ENCODE measurements at places on chromosomes 6 and 20.

- no peak for DNase-seq
These were observed 68.6 kb downstream of the GFOD1 start for GRCh38 chr6:13418844-13419243.

GRCh38 chr20:61086031-61086430 is 166.0 kb upstream of the CDH4 start:
- DNase-seq, result no peak

DNA sequence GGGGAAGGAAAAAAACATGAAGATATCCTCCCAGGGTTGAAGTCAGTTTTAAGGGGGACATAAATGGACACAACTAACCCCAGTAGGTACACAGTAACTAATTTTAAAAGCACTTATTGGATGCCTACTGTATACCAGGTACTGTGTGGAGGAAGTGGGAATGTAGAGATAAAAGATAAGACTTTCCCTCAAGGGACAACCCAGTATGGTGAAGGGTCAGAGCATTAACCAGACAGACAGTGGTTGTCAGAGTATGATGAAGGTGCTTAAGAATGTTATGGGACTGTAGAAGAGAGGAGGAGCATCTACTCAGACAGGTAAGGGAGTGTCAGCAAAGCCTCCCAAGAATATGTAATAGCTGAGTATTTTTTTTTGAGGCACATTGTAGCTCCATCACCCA is 906 bp downstream of the ABCF1 start:
- DNase-seq, result no peak

DNA sequence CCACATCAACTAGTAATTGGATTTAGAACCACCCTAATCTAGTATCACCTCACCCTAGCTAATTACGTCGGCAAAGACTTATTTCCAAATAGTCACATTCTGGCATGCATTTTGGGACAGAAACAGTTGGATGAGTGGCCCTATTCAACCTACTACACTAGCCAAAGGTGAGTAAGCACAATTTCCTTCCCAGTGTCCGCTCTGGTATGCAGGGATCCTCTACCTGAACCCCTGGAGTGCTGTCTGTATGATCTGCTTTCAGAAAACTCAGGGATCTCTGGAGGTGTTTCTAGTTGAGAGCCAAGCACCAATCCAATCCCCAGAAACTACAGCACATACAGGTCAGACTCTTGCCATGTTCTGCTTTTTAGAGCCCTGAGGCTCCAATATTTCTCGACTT is 717.4 kb upstream of the MANEA start:
- DNase-seq, result no peak

- no peak for DNase-seq
These were observed 1009.7 kb upstream of the GJE1 start for GRCh38 chr6:141123049-141123448.

DNA sequence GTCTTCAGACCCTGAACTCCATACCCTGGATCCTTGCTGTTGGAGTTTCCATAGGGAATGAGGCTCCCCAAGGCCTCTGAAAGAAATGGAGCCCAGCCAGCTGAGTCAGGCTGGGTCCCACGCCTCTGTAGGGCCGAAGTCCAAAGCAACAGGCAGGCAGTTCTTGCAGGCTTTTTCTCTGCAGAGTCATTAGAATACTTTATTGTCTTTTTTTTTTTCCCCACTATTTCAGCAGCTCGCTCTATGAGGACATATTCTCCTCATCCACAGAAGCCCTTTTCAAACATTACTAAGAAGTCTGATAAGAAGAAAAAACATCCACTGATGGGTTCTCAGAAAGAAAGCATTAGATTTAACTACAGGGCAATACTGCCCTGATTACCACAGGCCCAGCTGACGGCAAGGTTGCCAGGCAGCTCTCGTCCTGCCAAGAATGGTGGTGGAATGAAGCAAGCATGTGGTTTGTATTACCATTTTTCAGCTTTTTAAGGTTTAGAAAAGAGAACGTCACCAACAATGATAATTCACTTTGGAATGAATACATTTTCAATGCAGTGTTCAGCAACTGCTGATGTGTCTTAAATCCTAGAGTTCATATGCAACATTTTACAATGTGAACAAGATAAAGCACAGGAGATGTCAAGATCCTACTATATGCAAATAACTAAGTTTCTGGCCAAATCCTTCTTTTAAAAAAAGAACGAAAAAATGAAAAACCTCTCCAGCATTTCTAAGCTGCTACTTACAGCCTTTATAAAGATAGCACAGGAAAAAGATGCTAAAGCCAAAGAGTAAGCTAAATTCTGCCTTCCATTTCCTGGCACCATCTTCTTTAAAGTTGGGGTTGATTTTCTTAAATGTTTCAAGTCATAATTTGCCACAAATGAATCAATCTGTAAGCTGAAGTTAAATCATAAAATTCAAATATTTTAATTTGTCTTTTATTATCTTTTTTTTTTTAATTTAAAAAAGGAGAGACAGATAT is 223.6 kb upstream of the CITED2 start:
- DNase-seq, result no peak

GRCh38 chr6:39806278-39806677 is 14.1 kb downstream of the DAAM2 start:
- no peak for DNase-seq

DNA sequence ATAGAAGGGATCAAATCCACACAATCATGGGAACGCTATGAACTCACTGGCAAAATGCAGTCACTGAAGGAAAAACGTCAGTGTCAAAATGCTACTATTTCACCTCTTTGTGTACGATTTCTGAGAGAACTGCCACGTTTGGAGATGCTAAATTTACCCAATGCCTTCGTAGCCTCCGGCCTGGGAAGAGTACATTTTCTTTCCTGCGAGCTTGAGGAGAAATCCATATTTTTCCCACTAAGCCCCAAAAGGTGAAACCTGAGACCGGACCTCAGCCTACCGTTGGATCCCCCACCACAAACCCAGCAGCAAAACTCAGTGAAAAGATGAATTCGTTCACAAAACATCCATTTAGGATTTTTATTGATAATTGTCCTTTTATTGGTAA is 131.7 kb downstream of the GPX5 start:
- DNase-seq, result no peak

DNA sequence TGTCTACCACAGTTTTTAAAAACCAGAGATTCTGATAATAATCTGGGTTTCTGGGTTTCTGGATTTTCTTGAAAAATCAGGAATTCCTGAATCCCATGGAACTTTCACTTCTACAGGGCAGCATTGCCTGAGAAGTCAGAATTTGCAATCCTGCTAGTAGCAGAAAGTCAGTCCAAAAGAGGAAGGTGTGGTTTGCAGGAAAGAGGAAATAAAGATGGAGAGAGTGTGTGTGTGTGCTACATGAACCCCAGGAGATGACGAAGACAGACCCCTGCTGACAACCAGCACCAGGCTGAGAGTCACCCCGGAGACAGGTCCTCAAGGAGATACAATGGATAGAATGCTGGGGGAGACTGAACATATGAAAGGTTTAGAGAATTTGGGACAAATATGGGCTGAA is 44.9 kb downstream of the PRND start:
- no peak for DNase-seq

DNA sequence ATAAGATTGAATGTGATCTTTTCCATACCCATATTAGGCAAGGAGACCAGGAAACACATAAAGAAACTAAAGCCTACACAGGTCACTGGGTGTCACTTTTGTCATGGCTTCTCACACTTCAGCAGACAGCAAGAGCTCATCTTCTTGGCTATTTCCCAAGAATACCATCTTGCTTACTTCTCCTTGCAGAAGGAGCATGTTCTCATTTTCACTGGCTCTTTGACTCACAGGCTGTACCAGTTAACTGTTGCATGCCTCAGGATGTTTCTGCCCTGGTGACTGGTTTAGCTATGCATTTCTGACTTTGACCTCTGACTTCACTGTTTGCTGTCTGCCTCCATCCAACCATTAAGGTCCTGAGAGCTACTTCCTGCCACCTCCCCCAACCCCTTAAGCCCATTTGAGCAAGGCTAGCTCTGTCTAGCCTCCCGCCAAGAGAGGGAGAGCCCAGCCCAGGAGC is 40.3 kb upstream of the OGFRL1 start:
- DNase-seq, result no peak

GRCh38 chr20:11882651-11883050 is 35.0 kb upstream of the BTBD3 start:
- DNase-seq, result no peak

DNA sequence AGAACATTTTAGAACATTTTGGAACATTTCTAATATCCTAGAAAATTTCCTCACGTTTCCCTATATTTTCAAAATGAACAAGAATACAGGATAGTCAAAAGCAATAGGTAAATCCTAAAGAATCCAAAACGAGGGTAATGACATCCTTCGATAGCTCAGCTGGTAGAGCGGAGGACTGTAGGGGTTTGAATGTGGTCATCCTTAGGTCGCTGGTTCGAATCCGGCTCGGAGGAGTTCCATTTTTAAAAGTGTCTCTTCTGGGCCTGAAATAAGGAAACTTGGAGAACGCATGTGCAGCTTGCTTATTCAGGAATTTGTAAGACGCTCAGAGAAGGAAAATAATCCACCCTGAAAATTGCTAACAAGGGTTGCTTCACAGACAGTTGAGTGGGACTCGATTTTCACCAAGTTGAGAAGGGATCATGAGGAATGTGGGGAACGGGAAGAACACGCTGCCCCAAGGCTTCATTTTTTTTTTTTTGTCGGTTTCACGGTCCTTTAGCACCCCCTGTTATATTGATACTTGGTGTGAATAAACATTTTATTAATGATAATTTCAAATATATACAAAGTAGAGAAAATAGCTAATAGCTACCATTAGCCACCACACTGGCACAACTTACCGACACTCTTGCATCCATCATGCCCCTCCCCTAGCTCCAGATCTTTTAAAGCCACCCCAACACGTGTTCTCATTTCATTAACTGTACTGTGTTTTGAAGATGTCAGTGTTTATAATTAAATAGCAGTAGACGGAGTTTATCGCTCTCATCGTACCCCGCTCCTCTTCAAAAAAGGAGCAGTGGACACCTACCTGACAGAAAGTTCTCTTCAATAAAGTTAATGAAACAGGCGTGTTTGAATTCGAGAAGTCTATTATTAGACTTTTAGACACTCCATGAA is 1.8 kb upstream of the ABT1 start:
- DNase-seq, result no peak

DNA sequence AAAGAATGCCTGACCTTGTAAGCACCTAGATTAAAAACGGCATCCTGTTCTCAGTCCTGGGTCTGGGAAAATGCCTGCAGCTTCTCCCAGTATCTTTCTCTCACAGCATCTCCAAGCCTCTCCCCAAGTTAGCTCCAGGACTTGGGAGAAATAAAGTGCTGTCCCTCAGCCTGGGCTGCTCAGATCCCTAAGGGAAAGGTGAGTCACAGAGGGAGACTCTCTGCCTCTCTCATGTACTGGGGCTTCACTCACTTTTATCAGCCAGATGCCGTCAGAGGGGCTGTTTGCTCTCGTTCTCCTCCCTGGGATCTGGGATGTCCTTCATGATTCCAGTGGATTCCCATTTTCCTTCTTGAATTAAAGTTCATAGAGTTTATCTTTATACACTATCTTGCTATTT is 293.6 kb downstream of the COL12A1 start:
- DNase-seq, result no peak

DNA sequence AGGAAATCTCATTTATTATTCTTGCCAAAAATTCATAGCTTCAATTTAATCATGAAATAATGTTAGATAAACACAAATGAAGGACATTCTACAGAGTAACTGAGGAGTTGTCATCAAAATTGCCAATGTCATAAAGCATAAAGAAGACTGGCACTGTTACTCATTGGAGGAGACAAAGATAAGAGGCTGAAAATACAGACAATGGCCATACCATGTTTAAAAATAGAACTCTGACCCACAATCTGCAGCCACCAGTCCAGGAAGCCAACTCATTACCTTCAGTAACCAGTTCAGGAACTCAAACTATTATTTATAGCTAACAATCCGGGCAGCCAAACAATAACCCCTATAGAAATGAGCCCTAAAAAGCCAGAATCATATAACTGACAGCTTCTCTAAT is 795.6 kb downstream of the TENT5A start:
- DNase-seq, result no peak

DNA sequence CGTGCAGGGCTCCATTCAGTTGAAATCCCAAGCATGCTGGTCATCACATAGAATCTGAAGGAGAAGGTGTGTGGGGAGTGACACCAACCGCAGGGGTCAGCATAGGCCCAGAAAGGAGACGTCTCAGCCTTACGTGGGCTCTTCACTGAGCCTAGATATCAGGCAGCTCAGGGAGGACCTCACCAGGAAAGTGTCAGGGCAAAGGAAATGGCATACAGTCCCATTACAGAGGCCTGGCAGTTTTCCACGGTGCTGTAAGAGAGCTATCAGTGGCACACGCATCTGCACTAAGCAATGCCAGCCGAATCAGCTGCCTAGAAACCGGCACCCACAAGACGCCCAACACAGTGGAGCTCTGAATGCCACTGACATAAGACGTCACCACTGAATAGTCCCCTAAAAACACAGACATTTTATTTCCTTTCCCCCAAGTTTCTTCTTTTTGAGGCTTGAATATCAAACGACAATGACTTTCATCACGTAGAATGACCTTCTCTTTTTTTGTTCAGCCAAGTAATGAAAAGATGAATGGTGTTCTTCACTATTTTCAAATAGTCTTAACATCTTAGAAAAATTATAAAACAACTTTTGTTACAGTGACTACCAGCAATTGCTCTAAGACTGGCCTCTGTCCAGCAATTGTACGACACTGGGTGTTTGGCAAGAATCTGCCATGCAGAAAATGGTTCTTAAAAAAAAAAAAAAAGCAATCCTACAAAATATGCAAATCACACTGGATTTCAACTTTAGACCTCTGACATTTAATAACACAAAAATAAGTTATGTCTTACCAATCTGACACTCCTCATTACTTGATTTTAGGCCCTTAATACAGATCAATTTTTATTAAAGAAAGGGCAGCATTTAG is 88.9 kb upstream of the FOXQ1 start:
- DNase-seq, result no peak

GRCh38 chr6:32387589-32388340 is 16.1 kb upstream of the TSBP1 start:
- no peak for DNase-seq

- peak; percentile 2 for DNase-seq
These were observed 72.5 kb downstream of the ATP9A start for GRCh38 chr20:51695574-51696303.

DNA sequence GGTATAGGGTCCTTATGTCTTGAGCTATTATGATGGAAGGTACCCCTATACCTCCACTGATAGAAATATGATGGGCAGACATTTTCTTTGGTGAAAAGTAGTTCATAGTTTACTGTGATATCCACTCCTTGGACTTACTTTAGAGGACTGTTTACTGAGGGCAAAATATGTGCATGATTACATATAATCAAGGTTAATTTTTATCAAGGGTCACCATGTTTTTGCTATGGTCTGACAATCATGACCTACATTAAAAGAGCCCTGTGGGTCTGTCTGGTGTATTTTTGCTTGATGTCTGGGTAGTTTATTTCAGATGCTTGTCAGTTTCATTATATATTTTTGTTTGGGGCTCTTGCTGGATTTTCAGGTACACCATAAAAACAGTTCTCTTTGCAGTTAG is 40.1 kb downstream of the CDKAL1 start:
- no peak for DNase-seq

DNA sequence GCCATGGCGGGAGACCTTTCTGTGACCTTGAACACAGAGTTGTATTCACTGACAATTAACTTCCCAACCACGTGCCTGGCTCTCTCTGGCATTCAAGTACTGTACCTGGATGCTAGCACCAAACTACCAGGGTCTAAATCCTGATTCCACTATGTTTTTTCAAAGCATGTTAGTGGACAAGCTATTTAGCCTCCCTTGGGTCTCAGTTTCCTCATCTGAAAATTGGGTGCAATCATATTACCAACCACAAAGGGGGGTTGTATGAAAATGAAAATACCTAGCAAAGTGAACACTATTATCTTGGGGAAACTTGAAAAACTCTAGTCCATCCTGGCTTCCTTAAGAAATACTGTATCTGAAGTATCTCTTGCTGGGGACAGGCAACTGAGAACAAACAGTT is 308.7 kb upstream of the SGK1 start:
- no peak for DNase-seq

Measured in stimulated activated CD4-positive, alpha-beta T cell treated with anti-CD3 and anti-CD28 coated beads, Interleukin-4, amount 100 ng/mL, for 4 hours (primary cell).